ENCODE measurements at places on chromosomes 16 and 17.
A peak's percentile ranks its signal among the peaks of the same experiment; 100 is the strongest.

DNA sequence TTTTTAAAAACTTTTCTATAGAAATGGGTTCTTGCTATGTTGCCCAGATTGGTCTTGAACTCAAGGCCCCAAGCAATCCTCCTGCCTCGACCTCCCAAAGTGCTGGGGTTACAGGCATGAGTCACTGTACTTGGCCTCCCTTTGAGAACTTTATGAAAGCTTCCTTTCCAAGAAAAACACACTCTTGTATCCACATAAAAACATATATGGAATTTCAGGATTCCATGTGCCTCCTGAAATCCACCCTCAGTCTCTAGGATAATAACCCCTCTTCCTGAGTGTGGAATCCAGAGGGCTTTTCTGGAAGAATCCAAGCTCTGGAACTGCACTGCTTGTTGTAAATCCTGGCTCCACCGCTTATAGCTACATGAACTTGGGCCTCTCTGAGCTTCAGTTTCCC, 53.2 kb upstream of the MRTFB start:
- DNase-seq: no peak

GRCh38 chr17:47735536-47736011, 2.5 kb downstream of the TBX21 start:
- DNase-seq: no peak

DNA sequence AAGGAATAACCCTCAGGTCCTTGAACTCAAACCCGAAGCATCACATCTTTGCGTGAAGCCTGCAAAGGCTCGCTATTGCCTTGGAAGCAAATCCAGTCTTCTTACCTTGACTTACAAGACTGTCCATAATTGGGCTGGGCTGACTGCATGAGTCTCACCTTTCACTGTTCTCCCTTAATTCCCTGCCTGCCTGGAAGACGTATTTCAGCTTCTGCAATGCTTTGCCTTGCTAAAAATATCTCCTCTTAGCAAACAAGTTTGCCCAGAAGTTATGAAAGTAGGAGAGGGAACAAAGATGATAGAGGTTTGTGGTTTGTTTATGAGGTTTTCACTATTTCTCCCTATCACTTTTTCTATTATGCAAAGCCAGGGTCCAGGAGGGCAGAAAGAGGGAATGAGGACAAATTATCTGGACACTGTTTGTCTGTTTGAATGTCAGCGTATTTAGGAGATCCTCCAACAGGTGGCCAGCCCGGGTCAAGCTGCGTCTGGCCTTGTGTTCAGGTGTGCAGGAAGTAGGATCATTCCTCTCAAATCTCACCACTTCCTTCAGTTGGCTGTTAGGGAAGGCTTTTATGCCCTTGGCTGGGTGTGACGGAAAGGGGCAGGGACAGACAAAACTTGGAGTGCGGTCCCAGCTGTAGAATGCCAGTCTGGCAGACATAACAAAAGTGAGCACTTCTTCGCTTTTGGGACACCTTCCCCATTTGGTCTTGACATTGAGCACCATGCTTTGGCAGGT, 488.9 kb downstream of the CDH13 start:
- DNase-seq: peak; percentile 5

DNA sequence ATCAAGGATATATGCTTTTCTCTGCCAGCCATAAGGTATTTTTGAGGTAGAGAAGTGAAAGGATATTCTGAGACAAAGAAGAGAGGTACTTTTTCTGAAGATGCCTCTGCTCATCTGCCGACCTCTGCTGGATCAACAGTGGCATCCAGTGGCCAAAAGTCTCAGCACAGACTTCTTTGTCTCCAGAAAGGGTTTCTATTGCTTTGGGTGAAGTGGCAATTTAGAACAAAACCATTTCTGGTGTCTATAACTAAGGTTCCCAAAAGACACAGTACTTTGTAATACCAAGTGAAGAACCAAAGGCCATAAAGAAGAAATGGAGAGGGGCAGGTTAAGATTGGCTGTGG, 155.2 kb upstream of the C17orf78 start:
- peak; percentile 71 for DNase-seq

GRCh38 chr17:74861662-74862107, 2.0 kb upstream of the GRIN2C start:
- DNase-seq: no peak

DNA sequence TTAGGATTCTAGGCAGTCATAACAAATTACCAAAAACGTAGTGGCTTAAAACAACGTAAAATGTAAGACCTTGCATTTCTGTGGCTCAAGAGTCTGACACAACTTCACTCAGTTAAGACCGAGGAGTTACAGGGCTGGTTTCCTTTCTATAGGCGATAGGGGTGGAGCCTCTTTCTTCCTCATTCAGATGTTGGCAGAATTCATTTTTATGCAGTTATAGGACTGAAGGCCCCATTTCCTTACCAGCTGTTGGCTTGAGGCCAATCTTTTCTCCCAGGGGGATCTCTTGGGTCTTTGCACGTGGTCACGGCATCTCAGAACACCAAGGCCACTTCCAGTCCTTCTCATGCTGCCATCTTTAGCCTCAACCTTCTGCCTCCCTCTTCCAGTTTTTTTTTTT, 145.2 kb downstream of the KCNJ2 start:
- DNase-seq: peak; percentile 63

GRCh38 chr17:48724251-48725003, 1.4 kb downstream of the PRAC2 start:
- peak; percentile 90 for DNase-seq

GRCh38 chr16:19520861-19521331, 1.0 kb downstream of the GDE1 start:
- DNase-seq: peak; percentile 89

DNA sequence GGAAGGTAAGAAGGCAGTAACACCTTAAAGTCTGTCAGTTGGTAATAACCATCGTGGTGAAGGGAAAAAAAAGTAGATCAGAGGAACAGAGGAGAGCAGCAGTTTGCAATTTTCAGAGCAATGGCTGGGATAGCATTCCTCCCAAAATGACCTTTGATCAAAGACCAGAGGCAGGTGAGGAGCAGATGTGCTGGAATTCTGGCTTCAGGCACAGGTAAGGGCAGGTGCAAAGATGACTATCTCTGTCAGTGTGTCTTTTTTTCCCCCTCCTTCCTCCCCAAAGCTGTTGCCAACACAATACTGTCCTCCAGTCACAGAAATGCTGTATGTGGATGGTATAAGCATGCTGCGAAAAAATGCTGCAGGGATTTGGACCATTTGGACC, 166.7 kb downstream of the XYLT1 start:
- no peak for DNase-seq

DNA sequence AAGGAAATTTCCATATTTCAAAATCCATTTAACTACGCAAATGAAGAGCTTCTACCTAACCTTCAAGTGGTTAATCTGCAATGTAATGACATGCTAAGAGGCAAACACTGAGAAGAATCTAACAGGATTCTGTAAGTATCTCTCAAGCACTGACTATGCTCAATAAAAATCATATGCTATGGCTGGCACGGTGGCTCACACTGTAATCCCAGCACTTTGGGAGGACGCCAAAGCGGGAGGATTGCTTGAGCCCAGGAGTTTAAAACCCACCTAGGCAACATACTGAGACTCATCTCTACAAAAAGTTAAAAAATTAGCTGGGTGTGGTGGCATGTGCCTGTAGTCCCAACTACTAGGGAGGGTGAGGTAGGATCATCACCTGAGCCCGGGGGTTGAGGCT, 32.7 kb downstream of the GNA13 start:
- DNase-seq: no peak
